ENCODE measurements at places on chromosomes 2 and 18.

GRCh38 chr18:64402636-64403035 is 253.7 kb upstream of the LINC00305 start:
- DNase-seq: no peak

DNA sequence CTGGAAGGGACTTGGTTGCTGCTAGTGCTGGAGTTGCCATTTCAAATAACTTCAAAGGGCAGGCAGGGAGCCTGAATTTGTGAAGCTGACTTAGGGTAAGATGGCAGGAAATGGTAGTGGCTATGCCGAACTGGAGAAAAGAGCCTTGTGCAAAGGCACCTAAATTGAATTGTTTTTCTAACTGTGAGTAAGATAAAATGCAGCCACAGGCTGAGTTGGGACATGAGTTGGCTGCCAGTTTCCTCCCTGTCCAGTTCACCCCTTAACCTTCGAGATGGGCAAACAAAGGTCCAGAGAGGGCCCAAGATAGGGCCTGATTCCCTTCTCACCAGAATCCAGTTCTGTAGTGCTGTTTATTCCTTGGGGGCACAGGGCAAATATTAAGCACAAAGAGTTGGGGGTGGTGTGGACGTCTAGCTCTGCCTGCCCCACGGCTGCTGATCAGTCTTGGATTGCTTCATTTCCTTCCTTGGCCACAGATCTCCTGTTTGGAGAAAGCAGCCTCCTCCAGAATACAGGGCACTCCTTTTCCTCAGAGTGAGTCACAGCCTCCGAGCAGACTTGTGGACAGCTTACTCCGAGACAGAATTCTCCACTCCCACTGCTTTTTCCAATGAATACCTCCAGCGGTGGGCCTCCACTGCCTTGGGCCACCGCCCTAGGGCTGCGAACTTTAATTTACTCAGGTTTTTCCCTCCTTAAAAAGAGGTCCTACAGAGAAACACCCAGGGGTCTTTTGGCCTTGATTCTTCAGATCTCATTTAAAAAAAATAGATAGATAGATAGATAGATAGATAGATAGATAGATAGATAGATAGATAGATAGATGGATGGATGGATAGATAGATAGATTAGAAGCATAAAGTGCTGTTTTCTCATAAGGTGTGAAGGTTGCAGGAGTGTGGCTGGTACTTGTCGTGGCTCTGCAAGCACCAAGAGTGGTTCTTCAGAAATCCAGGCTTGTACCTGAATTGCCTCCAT is 18.4 kb upstream of the SLC20A1 start:
- peak; percentile 46 for DNase-seq

GRCh38 chr18:13278062-13278630 is 59.6 kb downstream of the LDLRAD4 start:
- no peak for DNase-seq

- DNase-seq: no peak
Measured at GRCh38 chr2:200209030-200209429, 97.5 kb upstream of the SPATS2L start.

DNA sequence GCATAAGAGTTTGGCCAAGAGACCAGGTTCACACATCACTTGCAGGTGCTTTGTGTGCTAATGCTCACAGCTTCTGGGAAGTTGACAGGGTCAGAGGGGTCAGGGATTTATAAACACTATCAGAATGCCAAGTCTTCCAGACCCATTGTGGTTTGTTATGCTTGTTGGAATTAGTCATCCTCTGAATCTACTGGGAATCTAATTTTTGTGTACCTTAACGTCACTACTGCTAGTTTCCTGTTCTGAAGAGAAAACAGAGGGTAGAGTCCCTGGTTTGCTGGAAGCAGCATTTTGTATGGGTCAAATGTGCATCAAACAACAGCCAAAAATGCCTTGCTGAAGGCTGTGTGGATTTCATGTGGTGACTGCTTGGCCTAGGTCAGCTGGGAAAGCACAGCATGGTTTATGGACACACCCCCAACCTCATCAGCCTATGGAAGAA is 33.3 kb downstream of the ANTXR1 start:
- DNase-seq: no peak

GRCh38 chr2:201775326-201775725 is 5.4 kb downstream of the ALS2 start:
- DNase-seq: no peak

GRCh38 chr2:18871430-18871829 is 282.1 kb upstream of the NT5C1B start:
- no peak for DNase-seq

GRCh38 chr2:74908748-74909444 is 49.5 kb upstream of the POLE4 start:
- DNase-seq: no peak

Measured in Ammon's horn (tissue), 1 donor.